ENCODE measurements at places on chromosomes 16 and 17. TPM values are rescaled to one million over a fixed set of nuclear protein-coding genes. Genes with fewer than 3 reads are reported as not detected.

The TBC1D3K gene
- not detected for total RNA-seq

The TIGD7 gene
- 5.5 TPM for total RNA-seq

The PHF23 gene
- total RNA-seq, result 41.8 TPM

The MT1M gene
- total RNA-seq, result not detected

The ST6GALNAC1 gene
- total RNA-seq, result not detected

The NPIPA3 gene
- total RNA-seq, result 3.3 TPM

The GPATCH8 gene
- total RNA-seq, result 40.8 TPM

The TMEM235 gene
- not detected for total RNA-seq

The GRB2 gene
- total RNA-seq, result 74.6 TPM

The TUFM gene
- total RNA-seq, result 184 TPM

The PRAC2 gene
- not detected for total RNA-seq

The INCA1 gene
- 0.44 TPM for total RNA-seq

The NUPR1 gene
- 345 TPM for total RNA-seq

The AIPL1 gene
- not detected for total RNA-seq

The AOC2 gene
- 2.9 TPM for total RNA-seq

The DRC3 gene
- 2.3 TPM for total RNA-seq

The MED1 gene
- total RNA-seq, result 59.0 TPM

- DNase-seq, result no peak
These were observed 416.3 kb upstream of the CDH5 start for GRCh38 chr16:65950211-65950610.

DNA sequence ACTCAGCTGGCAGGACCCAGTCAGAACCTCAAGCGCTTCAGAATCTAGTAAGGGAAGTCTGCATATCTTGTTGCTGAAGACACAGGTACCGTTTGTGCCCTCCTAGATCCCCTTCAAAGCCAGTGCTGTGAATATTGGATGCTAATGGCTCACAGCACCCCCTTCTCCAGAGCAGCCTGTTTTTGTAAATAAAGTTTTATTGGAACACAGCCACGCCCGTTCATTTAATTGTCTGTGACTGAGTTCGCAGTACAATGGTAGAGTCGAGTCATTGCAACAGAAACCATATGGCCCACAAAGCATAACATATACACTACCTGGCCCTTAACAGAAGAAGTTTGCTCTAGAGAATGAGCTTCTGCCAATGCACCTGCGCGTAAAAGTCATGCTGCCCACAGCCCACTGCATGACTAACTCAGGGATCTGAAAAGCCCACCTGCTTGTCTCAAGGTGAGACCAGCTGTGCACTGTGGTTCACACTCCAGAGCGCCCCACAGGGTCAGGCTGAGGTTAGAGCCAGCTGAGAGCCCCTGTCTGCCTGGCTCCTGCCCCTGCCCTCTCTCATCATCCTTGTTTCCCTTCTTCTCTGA lies 48.8 kb downstream of the AIPL1 start:
- no peak for DNase-seq

GRCh38 chr17:76710863-76711611 lies at the start of gene MXRA7:
TSS of gene MXRA7 (minus strand) at chr17:76710965. CDS start at chr17:76710946, 19 bp downstream.
- DNase-seq, result peak; percentile 66

- DNase-seq, result peak; percentile 94
These were observed 51.7 kb downstream of the NXN start for GRCh38 chr17:927611-928461.

DNA sequence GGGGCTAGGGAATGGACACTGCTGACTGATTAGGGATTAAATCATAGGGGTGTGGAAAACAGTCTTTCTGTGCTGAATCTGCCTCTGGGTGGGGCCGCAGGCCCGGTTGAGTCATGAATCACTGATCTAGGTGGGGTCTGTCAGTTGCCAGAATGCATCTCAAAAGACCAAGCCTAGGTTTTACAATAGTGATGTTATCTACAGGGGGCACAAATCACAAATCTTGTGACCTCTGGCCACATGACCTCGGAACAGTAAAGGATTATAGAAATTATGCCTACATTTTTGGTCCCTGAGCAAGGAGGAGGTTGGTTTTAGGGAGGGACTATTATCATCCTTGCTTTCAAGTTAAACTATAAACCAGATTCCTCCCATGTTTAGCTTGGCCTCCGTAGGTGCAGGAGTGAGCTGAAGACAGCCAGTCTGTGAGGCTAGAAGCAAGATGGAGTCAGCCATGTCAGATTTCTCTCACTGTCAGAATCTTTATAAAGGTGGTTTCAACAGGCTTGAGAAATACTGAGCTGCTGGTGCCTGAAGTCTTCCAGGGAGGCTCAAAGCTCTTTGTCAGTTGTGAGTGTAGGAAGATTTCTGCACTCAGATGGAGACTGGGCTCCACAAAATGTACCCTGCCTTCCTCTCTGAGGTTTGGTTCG lies 12.9 kb downstream of the GNGT2 start:
- DNase-seq, result no peak

DNA sequence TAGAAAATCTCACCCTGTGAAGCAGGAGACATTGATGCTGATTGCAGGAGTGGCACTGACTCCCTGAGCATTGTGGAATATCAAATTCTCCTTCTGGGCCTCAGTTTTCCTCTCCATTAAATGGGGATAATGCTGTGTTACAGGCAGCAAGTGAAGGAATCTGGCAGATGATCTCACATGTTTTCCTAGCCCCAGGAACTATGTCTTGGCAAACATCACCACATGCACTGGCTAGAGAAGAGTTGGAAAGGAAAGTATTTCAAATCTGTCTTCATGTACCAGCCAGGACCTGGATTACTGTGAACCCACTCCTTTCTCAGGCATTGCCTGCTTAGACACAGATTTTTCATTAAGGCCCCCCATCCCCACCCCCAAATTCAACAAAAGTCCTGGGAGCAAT lies 13.6 kb upstream of the CCL8 start:
- no peak for DNase-seq

GRCh38 chr16:2981177-2981898 lies 1.1 kb upstream of the PKMYT1 start:
- DNase-seq, result no peak

DNA sequence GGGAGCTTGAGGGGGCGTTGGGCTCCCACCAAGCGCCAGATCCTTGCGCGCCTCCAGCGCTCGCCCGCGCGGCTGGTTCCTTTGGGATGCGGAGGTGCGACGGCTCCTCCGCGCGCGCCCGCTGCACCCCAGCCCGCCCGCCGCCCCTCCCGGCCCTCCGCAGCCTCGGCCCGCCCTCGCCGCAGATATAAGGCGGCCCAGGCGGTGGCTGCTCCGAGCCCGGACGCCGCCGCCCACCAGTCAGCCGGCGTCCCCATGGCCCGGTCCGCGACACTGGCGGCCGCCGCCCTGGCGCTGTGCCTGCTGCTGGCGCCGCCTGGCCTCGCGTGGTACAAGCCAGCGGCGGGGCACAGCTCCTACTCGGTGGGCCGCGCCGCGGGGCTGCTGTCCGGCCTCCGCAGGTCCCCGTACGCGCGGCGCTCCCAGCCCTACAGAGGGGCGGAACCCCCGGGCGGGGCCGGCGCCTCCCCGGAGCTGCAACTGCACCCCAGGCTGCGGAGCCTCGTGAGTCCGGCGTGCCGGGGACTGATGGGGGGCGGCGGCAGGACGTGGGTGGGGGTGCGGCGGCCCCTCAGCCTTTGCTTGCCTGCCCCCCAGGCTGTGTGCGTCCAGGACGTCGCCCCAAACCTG lies at the start of gene NPB:
Gene NPB, plus strand, starts transcription at position 216 of the 630 bp plus-strand sequence. Its CDS starts 40 bp downstream, at position 256.
- no peak for DNase-seq

DNA sequence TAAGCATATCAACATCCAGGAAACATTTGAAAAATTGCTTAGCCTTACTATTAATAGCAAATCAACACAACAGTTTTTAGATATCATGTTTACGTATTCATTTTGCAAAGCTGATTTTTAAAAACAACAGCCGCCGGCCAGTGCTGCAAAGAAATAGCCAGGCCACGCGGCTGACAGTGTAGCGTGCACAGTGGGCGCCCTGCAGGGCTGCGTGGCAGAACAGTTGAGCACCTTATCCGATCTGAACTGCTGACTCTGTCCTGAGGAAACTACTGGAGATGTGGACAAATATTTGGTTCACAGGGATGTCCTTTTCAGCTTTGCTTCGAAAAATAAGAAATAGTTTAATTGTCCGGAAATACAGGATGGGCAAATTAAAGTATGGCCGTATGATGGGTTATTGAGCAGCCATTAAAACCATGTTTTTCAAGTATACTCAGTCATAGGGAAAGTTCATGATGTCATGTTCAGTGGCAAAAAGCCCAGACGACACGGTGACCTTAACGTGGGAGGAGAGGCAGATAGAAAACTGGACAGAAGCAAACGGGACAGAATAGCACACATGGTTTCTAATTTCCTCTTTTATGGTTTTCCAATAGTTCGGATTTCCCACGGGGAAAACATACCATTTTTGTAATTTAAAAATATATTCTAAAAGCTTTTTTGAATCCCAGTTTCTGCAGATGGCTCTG lies 52.4 kb upstream of the ENDOV start:
- DNase-seq, result no peak

DNA sequence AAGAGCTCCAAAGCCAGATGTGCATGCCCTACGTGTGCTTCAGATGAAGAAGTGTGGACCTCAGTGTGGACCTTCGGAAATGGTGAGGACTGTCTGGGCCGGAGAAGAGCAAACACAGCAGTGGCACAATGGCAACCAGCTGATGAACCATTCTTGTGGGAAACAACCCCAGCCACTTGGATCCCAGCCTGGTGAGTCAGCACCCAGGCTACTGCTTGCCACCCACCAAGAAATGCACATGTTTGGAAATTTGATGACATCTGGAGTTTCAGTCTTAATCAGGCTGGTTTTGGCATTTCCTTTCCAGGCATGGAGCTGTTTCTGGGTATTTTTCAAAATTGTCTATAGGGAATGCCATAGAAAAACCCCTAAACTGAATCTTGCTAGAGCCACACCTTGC lies 42.7 kb downstream of the DYNLRB2 start:
- DNase-seq, result peak; percentile 71

- no peak for DNase-seq
These were observed 108.0 kb upstream of the HSBP1 start for GRCh38 chr16:83699817-83700216.

GRCh38 chr17:2442166-2442565 lies 41.3 kb upstream of the MNT start:
- DNase-seq, result no peak

- DNase-seq, result no peak
These were observed 71.0 kb downstream of the LGALS9 start for GRCh38 chr17:27701963-27702362.

DNA sequence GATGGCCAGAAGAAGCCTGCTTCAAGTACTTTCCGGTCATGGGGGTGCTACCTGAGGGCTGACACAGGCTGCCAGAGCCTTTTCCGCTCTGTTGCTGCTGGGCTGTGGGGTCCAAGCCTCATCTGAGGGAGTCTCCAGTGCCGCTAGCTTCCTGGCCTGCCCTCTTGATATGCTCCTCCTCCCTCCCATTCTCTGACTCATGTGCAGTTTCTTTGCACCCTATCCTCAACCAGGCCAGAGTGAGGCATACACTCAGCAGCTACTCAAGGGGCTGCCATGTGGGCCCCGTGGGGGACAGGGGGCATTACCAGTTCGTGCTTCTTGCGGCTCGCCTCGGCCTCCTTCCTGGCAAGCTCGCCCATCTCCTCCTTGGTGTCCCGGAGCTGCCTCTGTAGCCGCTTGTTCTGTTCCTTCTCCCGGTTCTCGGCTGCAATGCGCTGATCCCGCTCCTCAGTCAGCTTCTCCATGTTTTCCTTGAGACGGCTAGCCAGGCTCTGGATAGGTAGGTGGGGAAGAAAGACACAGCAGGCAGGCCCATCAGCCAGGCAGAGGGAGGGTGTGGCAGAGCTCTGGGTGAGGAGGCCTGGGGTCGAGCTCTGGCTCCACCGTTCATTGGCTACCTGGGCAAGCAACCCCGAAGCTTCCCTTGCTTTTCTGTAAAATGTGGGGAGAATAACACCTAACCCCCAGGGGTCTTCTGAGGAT lies 43.8 kb downstream of the PIPOX start:
- DNase-seq, result no peak

- no peak for DNase-seq
These were observed 906 bp upstream of the FOXL1 start for GRCh38 chr16:86577314-86577971.

- peak; percentile 44 for DNase-seq
These were observed 10.0 kb downstream of the GAN start for GRCh38 chr16:81324808-81325207.

GRCh38 chr17:45293413-45294211 lies 23.2 kb downstream of the MAP3K14 start:
- peak; percentile 95 for DNase-seq

- DNase-seq, result peak; percentile 75
These were observed 13.6 kb downstream of the CEP20 start for GRCh38 chr16:15874745-15875314.

- DNase-seq, result no peak
These were observed 7.3 kb downstream of the ABI3 start for GRCh38 chr17:49217651-49218413.

DNA sequence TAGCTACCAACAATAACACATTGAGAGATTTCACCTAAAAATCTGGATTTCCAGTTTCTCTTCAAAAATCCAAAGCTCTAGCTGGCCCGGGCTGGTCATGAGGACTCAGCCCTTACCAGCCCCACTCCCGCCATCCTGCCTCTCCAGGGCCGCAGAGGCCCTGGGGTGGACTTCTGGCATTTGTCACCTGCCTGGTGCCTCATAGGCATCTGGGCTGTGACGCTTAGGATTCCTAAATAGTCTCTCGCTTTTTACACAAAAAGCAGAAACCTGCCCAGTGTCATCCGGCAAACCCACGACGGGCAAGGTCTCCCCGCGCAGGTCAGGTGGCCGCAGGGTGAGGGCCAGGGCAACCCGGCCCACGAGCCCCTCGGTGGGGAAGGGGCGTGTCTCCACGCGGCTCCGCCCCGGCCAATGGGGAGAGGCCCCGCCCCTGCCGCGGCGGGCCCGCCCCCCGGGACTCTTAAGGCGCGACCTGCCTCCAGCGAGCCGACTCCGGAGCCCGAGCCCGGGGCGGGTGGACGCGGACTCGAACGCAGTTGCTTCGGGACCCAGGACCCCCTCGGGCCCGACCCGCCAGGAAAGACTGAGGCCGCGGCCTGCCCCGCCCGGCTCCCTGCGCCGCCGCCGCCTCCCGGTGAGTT lies at the start of gene VASN:
Gene VASN, plus strand, starts transcription at position 492 of the 644 bp plus-strand sequence. CDS start 9,030 bp downstream, outside the sequence.
- DNase-seq, result peak; percentile 68

DNA sequence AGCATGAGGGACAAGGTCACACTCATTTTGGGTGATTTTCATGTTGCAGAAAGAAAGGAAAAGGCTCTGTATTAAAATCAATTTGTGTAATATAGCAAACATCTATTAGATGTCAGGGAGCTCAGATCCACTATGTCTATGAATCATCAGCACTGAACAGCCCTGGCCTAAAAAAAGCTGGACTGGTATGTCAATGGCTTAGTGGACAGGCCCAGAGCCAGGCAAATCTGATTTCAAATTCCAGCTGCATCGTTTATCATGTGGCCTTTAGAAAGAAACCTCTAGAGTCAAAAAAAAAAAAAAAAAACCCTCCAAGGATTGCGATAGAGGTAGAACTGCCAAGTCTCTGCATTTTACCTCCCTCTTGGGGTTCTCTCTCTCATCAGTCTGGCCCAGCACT lies 5.4 kb downstream of the GAS7 start:
- no peak for DNase-seq
